ENCODE measurements at places on chromosomes 6 and 20.

GRCh38 chr6:10082385-10082784 is 332.5 kb downstream of the TFAP2A start:
- DNase-seq: no peak

DNA sequence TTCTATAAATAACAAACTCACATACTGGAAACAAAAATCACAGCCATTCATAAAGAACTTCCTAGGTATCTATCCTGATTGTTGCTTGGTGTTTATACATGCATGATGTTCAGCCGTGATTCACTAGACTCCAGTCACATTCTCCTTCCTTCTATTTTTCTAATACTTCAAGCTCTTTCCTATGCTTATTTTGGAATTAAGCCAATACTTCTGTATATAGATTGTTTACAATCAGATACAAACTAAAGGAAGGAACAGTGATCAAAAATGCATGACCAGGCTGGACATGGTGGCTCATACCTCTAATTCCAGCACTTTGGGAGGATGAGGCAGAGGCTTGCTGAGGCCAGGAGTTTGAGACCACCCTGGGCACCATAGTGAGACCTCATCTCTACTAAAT is 377.5 kb upstream of the IRAK1BP1 start:
- DNase-seq: no peak

DNA sequence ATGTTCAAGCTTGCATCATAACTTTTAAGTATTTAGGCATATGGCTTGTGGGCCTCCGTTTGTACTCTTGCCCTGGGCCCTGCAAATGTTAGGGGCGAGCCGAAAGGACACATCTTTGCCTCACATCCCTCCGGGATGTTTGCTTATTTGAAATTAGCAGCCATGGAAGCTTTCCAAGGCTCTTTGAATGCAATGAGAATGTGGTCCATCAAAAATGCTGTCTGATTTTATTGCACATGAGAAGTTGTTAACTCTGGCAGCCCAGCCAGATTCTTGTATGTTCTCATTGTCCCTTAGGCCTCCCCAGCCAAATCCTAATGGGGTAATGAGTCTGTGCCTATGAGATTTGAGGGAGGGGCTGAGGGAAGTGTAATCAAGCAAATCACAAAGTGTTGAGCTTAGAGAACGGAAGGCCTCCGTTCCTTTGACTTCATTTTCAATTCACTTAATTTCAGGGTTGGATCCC is 261.2 kb upstream of the MARCKS start:
- DNase-seq: no peak

- DNase-seq: no peak
Observed at GRCh38 chr6:70289299-70289698, 13.6 kb downstream of the COL9A1 start.

DNA sequence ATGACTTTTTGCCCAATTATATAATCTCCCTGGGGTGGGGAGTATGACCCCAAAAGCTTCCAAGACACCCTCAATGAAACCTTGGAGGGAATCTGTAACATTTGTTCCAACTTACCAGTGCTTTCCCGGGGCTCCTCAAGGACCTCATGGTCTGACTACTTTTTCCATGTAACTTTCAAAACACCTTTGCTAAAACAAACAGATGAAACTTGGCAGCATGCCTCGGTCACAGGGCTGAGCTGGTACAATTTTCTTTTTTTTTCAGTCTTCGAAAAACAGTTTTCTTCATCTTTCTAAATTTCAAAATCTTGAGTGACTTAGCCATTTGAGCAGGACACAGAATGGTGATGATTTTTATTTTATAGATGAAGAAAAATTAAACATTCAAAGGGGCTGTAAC is 241.2 kb downstream of the BMP7 start:
- DNase-seq: no peak
